ENCODE measurements at places on chromosomes 2 and 18.
A peak's percentile ranks its signal among the peaks of the same experiment; 100 is the strongest.

DNA sequence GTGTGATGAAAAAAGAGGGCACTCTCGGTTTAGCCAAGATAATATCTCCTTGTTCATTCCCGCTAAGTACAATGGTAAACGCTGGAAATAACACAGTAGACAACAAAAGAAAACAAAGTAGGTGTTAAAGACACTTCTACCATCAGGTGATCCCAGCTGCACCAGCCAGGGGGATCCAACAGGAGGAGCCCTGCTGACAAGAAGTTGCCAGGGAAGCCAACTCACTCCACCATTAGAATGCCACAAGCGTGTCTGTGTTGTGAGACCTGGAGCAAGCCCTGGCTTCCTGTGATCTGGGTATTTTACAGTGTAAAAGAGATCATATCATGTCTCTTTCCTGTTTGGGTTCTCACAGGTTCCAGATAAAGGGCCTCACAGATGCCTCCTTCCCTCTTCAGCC is 117.0 kb downstream of the GRB14 start:
- DNase-seq, result no peak

- no peak for DNase-seq
Observed at GRCh38 chr2:10342245-10342951, 39.7 kb downstream of the HPCAL1 start.

DNA sequence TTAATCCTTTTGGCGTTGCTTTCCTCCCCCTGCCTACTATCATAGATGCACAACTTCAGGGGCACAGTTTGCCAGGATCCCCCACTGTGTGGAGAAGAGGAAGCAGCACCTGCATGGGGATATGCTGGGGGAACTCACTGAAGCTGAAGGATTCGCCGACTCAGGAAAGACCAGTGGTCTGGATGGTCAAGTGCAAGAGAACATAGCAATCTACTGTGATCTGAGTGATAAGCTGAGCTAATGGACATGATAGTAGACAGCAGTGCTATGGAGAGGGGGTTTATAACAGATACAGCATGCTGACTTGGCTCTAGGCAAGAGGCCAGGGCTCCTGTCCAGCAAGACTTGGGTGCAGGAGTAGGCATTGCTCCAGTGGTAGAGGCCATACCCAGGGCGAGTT is 124.4 kb upstream of the NRP2 start:
- no peak for DNase-seq

- DNase-seq, result no peak
Observed at GRCh38 chr18:49250816-49251388, 209.5 kb downstream of the DYM start.

DNA sequence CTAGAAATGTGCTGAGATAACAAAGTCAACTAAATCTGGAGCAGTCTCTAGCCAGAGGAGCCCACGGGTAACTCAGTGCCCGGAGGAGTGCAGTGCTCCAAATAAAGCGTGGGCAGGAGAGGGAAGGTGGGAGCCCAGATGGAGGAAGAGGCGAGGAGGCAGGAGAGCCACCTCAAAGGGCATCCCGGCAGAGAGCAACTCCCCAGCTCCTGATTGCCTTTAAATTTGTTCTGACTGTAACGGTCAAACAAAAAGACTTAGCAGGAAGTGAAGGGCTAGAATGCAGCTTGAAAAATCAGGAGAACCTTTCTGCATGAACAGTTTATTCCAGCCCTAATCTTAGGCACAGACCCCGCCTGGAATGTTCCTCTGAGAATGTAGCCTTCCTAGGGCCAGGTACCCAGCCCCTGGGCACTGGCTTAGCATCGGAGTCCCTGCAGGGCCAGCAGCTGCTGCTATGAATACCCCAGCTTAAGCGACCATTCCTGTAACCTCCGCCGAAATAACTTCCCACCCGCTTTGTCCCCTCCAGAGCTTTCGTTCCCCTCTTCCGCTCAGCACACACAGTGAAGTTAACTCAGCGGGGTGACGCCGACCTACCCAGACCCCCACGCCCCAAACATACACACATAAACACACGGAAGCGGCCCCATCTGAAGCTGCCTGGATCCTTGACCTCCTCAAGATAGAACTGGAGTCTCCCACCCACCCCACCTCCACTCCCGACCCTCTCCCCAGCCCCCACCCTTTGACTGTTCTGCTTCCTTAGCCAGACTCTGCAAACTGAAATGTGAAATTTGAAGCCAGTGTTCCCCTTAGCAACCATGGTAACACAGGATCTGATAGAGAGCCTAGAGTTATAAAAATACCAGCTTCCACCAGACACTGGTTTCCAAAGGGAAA is 123.2 kb downstream of the SMAD7 start:
- peak; percentile 30 for DNase-seq

DNA sequence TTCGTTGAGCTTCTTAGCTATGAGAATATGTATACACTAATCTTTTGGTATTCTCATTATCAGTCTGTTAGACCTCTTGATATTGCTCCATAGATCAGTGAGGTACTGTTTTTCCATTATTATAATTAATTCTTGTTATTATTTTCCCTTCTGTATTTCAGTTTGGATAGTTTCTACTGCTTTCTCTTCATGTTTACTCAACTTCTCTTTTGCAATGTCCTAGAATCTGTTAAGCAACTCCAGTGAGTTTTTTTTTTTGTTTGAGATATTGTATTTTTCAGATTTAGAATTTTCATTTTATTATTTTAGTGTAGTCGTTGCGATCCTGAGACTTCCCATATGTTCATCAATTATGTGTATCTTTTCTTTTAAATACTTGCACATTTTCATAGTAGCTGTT is 260.8 kb downstream of the SETBP1 start:
- no peak for DNase-seq

- no peak for DNase-seq
Observed at GRCh38 chr18:77071711-77072292, 60.8 kb downstream of the MBP start.

- no peak for DNase-seq
Observed at GRCh38 chr2:109351164-109351756, 222.3 kb downstream of the SH3RF3 start.

DNA sequence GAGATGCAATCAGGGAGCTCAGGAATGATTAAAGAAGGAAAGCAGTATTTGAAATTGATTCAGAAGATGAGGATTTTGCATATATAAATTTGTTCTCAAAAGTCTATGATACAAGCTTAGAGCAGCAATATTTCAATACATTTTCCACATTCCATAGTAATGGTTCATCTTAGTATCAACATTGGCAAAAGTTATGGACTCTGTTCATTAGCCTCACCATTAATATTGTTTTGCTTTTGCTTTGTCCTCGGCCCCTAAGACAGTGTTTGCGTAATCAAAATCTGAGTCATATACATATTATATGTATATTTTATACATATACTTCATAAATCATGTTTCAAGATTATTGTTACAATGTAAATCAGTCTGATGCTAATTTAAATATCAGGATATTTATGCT is 176.6 kb downstream of the CNTNAP5 start:
- DNase-seq, result no peak

DNA sequence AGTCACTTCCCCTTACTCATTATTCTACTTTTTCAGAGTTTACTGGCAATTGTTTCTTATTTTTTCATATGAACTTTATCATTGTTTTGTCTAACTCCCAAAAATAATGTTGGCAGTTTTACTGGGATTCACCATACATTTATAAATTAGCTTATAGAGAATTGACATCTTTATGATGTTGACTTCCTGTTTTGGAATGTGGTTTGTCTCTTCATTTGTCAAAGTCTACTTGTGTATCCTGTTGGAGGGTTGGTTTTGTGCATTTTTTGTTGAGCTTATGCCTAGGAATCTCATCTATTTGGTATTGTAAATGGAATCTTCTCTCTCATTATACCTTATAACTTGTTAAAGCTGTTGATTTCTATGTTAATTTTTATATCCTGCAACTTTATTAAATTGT is 16.4 kb downstream of the EPC2 start:
- DNase-seq, result no peak

DNA sequence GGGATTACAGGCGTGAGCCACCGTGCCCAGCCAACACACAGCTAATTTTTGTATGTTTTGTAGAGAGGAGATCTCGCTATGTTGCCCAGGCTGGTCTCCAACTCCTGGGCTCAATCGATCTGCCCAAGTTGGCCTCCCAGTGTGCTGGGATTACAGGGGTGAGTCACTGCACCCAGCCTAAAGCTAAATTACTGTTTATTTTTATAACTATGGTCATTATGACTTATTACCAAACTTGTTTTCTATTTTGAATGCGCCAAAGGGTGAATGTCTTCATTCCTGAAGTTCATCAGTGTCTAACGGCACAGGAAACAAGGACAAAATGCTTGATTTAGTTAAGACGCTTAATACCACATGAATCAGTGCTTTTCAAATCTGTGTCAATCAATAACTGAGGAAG is 38.9 kb upstream of the GREB1L start:
- no peak for DNase-seq

GRCh38 chr2:84858123-84858522 is 22.8 kb downstream of the TRABD2A start:
- no peak for DNase-seq

- DNase-seq, result no peak
Observed at GRCh38 chr2:75892490-75892889, 181.8 kb upstream of the GCFC2 start.

- DNase-seq, result no peak
Observed at GRCh38 chr2:221554769-221555493, 17.2 kb downstream of the EPHA4 start.

- DNase-seq, result no peak
Observed at GRCh38 chr2:33673937-33674336, 74.8 kb upstream of the FAM98A start.

DNA sequence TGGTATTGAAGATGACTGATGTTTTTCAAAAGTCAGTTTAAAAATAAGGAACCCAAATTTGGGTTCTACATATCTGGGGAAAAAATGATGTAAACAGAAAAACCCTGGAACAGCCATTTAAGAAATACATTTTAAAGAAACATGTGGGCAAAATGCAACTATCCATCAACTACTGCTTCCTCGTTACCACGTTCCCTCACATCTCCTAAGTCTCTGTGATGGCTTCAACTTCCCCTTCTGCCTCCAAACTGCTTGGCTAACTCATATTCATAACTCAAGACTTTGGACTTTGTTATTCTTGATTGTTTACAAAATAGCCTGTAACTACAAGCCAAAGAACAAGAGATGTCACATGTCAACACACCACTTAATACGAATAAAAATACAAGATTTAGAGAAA is 116.3 kb downstream of the DYM start:
- no peak for DNase-seq

DNA sequence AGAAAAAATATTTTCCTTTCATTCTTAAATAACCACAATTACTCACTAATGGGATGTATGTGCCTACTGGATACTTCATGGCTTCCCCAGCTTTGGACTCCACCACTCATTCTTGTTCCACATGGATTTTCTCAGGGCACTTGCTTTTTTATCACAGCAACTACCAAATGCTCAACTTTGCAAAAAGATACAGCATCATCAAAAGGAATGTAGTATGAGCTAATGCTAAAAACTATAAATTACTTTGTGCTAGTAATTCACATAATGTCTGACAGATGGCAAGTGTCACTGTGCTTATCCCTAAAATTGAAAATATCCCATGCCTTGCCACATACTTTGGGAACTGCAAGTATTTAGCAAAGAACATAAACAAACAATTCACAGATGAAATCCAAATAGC is 130.4 kb upstream of the ZFP36L2 start:
- DNase-seq, result no peak

GRCh38 chr2:26273501-26273900 is 28.8 kb downstream of the HADHB start:
- DNase-seq, result no peak

- DNase-seq, result no peak
Observed at GRCh38 chr2:14910654-14911053, 278.1 kb downstream of the LRATD1 start.

DNA sequence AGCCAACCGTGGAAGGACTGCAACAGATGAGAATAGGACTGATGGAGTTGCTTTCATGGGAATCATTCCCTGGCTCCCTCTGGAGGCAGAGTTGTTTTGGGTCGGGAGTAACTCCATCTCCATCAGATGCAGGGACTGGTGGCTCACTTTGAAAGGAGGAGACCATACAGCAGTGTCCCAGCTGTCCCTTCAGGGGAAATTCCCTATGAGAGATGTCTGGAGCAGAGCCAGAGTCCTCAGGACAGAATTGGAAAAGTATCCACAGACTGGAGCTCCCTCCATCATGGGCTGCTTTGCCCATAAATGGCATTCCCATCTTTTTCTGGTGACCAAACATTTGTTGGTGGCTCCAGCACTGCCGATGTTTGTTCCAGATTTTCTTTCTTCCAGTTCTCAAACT is 144.3 kb downstream of the NCK2 start:
- DNase-seq, result no peak

DNA sequence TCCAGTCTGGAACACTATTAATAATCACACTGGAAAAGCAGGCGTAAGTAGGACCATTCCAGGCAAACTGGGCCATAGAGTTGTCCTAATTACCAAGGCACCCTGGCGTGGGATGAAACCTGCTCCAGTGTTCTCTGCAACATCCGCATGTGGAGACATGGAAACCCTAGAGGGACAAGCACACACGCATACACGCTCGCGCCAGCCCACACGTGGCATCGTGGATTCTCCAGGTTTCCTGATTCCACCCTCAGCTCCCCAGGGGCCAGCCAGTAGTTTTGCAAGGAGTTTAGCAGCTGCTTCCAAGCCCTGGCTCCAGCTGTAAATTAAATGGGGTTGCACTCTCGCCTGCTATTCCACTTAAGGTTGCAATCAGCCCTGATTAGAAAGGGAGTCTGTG is 127.7 kb downstream of the DYSF start:
- no peak for DNase-seq

DNA sequence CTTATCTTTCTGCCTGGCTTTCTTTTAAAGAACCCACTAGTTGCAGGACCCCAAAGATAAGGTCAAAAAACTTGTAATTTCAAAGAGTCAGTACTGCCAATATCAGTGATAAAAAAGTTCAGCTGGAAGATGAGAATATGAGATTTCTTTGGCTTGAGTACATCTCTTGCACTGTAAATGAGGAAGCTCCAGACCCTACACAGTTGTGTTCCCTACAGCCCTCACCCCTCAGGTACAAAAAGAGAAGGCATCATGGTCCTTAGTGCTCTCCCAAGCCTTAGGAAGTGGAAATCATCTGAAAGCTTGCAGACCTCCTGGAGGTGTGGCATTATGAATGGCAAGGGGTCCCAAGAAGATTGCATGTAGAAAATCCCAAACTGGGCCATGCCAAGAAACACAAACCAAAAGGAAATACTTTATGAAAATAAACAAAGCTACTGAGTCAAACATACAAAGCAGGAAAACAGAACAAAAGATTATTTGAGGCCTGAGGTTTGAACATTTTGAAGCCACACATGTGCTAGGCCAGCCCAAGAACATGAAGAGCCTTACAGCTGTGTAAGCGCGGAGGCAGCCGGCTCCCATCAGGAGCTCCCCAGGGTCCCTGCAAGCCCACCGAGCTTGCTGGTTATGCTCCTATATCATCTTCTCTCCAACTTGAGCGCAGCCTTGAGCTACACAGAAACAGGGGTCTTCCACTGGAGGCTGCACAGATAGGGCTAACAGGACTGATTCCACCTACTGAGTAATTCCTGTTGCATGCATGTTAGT is 217.0 kb downstream of the OSR1 start:
- no peak for DNase-seq
